ENCODE measurements at places on chromosomes 1 and 21.

- DNase-seq: no peak
These were observed 919 bp downstream of the MCL1 start for GRCh38 chr1:150578272-150579109.

DNA sequence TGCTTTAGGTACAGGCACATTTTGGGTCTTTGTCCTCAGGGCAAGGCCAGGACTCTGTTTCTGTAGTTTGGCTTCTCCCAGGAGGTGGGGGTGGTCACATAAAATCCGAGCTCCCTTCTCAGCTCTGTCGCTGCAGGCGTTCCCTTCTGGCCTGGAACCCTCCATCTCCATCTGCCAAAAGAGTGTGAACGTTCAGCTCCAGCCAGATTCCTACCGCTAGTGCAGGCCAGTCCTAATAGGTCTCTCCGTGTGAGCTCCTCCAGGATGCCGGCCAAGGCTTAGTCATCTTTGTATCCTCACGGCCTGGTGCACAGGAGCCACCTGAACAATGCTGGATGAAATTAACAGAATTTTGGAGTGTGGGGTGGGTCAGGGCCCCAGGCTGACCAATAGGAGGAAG is 19.9 kb upstream of the KCNA10 start:
- DNase-seq: no peak

- no peak for DNase-seq
These were observed 500.7 kb upstream of the NFIA start for GRCh38 chr1:60581455-60582220.

- no peak for DNase-seq
These were observed 120.5 kb upstream of the NGF start for GRCh38 chr1:115458426-115459114.

DNA sequence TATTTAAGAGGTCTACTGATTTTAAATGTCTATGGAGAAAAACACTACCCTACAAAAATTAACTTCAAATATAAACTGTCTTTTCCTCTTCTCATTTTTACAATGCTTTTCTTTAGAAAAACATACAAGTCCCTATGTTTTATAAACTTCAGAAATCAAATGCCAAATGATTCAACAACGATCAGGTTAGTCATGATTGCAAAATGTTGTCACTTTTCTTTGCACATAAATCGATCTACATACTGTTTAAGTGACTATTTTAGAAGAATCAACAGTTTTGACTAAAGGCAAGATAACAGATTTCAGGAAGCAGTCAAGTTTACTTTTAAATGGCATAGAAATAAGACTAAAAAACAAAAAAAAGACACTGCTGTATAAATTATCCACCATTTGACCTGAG is 168.7 kb downstream of the GPATCH2 start:
- DNase-seq: no peak
